ENCODE measurements at places on chromosomes 1 and 21.

GRCh38 chr1:182185842-182186756, 124.6 kb upstream of the ZNF648 start:
- no peak for DNase-seq

GRCh38 chr21:45351526-45352275, 53.3 kb upstream of the COL18A1 start:
- no peak for DNase-seq

GRCh38 chr1:175079338-175079737, 11.7 kb downstream of the TNN start:
- no peak for DNase-seq

GRCh38 chr1:231311720-231312431, 25.8 kb downstream of the EXOC8 start:
- no peak for DNase-seq

GRCh38 chr1:6660415-6661049, 35.9 kb downstream of the THAP3 start:
- no peak for DNase-seq

GRCh38 chr1:156648951-156649350, 7.0 kb downstream of the BCAN start:
- no peak for DNase-seq

DNA sequence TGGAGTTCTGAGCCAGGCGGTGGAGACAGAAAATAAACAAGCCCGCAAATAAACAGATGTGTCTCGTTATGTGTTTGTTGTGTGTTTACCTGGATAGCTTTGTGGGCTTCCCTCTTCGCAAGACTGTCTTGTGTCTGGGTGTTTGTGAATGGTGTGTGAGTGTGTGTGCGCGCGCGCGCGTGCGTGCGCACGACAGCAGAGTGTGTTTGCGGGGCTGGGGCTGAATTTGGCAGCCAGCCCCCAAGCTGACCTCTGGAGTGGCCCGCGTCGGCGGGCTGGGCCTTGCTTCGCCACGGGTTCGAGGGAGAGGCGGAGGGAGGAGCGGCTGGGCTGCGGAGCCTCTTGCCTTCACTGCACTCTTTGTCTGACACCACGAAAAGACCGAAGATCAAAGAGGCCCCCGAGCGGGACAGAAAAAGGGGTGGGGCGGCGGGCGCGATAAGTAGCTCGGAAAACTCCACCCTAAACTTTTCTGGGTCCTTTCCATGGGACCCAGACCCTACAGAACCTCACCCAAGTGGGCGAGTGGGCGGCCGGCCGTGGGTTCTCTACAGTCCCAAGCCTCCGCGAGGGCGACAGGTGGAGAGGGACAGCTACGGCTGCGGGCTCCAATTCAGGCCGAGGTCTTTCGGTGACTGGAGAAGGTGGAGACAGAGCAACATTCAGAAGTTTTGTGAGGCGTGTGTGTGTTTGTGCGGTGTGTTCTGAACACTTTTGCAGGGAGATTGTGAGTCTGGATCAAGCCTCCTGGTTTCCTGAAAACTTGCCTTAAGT, 14.5 kb downstream of the PAX7 start:
- DNase-seq, result no peak

DNA sequence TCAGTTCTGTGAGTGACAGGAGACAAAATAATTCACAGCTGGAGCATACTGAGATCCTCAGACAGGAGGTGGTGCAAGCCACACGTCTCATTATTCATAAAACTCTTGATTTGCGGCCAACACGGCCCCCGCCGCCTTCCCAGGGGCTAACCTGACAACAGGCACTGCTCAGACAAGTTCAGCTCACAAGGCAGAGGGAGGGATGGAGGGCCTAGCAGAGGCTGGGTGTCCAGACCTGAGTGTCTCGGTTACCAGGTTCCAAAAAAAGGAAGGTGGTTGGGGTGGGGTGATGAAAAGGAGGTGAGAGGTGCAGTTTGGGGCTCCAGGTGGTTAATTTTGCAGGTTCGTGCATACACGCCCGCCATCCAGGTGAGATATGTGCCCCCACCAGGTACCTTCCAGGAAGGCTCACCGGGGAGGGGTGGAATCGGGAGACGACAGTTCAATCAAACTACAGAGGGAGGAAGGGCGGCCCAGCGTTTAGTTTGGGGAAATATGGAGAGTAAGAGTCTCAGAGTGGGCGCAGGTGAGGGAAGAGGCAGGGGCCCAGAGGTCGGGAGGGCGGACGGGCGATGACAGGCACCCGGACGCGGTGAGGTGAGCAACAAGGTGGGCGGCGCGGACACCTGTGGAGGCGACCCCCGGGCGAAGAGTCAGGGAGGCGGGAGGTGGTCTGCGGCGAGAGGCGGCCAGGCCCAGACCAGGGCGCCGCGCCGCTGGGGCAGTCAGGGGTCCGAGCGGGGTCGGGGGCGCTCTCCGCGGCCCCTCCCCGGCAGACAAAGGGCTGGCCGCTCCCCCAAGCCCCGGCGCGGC, 629 bp downstream of the CTNNBIP1 start:
- DNase-seq, result peak; percentile 46

DNA sequence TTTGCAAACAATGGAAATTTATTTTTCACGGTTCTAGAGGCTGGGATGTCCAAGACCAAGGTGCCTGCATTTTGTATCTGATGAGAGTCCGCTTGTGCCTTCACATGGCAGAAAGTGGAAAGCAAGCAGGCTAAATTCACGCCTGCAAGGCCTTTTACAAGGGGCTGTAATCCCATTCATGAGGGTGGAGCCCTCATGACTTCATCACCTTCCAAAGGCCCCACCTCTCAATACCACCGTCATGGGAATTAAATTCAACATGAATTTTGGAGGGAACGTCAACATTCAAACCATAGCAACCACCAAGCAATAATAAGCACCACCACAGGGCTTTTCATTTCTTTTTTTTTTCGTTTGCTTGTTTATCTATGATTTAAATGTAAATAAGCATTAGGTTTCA, 115.3 kb downstream of the C1orf21 start:
- DNase-seq, result no peak

GRCh38 chr1:147539122-147539575, 2.2 kb upstream of the BCL9 start:
- no peak for DNase-seq

- no peak for DNase-seq
Measured at GRCh38 chr1:184030433-184031091, 7.0 kb downstream of the COLGALT2 start.

- no peak for DNase-seq
Measured at GRCh38 chr1:1092894-1093609, 18.9 kb upstream of the RNF223 start.

DNA sequence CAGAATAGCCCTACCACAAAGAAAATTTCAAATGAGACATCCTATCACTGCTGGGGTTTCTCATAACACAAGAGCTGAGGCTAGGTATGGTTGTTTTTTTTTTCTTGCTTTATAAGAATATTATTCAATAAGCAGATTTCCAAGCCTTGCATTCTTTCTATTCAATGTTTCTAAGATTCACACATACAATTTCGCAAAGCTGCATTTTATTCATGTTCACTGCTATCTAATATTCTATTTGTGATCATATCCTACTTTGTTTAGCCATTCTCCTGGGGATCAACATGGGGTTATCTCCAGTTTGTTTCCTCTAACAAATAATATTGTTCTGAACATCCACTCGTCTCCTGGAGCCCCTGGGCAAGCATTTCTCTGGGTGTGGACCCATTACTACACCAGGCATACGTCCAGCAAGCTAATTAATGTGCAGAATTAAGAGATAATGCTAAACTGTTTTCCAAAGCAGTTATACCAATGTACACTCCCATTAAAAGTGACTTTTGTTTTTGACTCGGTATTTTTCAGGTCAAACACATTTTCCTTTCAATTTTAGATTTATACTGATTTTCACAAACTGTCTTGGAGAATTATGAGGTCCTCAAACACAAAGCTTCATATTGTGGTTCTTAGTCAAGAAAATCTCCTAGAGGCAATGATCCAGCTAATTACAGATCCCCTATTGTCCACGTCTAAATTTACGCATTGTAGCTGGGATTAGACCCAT, 15.7 kb upstream of the HLCS start:
- DNase-seq, result no peak

DNA sequence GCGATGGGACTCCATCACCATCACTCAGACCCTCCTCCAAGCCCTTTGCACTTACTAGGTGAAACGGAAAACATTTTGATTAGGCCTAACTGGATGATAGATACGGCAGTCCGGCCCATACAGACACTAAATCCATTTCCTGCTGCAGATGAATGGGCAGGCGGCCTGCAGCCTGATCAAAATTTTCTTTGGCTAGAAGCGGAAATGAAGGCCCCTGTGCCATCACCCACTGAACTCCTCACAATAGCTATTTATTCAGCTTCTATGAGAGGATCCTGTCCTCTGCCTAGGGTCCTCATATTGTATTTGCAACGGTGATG, 200.5 kb downstream of the OMA1 start:
- DNase-seq, result no peak

- DNase-seq, result no peak
Measured at GRCh38 chr21:35323947-35324346, 274.8 kb upstream of the RUNX1 start.

DNA sequence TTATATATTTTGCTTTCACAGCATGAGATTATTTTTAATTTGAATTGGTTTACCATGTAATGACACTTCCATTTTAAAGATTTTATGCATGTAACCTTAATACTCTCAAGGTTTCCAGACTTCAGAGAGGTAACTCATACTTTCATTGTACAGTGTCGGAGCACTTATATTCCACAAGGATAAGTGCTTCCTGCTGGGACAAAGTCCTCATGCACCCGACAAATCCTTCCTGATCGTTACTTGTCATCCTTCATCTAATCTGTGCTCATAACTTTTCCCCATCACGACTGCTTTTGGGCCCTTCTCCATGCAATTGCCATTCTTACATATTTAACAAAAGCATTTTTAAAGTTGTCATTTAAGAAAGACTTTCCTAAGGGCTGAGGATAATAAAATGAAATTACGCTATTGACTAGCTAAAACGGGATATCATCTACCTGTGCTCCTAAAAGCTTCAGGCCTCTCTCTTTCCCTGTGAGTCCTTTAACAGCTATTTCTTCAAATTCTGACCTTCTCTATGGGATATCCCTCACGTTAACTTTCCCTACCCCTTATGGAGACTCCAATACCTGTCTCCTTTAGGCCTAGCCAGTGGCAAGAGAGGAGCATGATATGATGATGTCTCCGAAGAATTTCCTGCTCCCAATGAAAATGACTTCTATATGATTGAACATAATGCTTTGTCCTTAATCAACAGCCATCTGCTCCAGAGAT, 59.3 kb downstream of the NCAM2 start:
- no peak for DNase-seq

GRCh38 chr1:207259391-207259790, 62.1 kb upstream of the CD55 start:
- no peak for DNase-seq

- no peak for DNase-seq
Measured at GRCh38 chr1:168825820-168826219, 96.8 kb upstream of the DPT start.

- no peak for DNase-seq
Measured at GRCh38 chr1:84603223-84603622, 29.0 kb upstream of the CTBS start.

DNA sequence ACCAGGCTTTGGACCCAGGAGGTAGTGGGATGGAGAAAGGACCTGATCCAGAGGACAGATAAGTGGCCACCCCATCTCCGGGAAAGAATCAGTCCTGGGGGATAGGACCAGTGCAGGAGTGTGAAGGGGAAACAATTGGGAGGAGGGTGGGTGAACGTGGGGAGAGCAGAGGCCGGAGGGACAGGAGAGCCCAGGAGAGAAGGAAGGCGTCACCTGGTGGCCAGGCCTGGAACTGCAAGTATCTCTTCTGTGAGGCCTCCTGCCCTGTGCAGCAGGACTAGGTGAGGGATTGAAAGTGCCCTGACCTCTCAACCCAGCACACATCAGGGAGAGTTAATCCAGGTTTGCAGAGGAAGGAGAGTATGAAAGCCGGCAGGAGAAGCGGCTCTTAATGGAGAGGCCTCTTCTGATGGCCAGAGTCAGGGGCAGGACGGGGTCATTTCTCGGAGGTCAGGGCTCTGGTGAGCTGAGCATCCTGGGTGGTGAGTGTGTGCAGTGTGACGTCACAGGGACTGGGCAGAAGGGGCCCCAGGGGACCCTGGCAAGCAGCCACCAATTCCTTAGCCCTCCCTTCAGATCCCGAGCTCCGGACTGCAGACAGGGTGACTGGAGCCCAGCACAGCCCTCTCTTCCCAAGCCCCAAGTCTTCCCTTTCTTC, 9.2 kb upstream of the LAD1 start:
- peak; percentile 43 for DNase-seq

DNA sequence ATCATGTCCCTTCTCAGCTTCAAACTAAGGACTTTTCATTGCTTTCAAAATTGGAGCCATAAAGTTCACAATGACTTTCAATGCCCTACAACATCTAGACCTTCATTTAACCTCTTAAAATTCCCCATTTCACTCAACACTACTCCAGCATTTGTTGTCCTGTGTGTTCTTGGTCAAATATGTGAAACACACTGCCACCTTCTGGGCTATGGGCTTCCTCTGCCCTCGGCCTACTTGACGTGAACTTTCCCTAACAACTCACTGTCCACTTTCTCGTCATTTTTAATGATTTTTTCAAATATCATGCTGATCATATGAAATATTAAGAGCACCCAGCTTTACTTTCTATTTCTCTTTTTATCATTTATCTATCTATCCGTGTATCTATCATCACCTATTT, 2018.4 kb downstream of the NCAM2 start:
- no peak for DNase-seq

- no peak for DNase-seq
Measured at GRCh38 chr1:228262475-228262874, 54.6 kb downstream of the OBSCN start.

GRCh38 chr1:34787461-34788420, 5.1 kb upstream of the GJA4 start:
- DNase-seq, result no peak

DNA sequence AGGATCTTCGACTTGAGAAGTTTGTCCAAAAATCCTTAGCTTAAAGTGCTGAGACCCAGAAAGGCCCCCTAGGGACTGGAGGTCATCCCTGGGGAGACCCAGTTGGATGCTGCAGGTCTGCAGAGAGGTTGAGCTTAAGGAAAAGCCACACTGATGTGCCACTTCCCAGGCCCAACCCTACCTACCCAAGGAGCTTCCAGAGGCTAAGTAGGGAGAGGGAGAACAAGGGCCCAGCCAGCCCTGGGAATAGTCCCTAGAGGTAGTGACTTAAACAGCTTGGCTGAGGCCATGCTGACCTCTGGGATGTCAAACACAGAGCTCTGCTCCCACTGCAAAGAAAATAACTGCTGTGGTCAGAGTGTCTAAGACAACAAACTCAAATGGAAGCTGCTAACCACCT, 693.7 kb downstream of the MATN1 start:
- DNase-seq, result no peak

Measured in stimulated activated CD4-positive, alpha-beta T cell treated with anti-CD3 and anti-CD28 coated beads, TNF-alpha, amount 100 ng/mL, for 24 hours (primary cell).